ENCODE measurements at places on chromosomes 4 and X.

- no peak for DNase-seq
Measured at GRCh38 chr4:83753260-83753659, 217.4 kb downstream of the GPAT3 start.

DNA sequence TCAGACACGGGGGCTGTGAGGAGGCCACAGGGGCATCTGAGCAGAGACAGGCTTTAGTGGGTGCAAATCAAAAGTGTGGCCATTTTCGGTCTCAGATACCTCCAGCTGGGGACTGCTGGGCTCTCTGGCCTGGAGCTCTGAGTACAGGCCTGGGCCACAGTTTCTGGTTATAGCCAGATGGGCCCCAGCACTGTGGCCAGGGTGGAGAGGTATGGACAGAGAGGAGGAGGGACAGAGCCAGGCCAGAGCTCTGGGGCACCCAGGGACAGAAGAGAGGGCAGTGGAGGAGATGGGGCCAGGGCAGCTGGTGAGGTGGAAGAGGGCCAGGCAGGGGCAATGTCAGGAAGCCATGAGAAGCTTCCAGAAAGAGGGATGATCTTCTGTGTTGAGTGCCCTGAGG is 20.1 kb downstream of the CCNQ start:
- DNase-seq = no peak

GRCh38 chr4:138728566-138728965 is 287.0 kb upstream of the NOCT start:
- no peak for DNase-seq

GRCh38 chr4:1208970-1209704 is 36.8 kb upstream of the SPON2 start:
- no peak for DNase-seq

DNA sequence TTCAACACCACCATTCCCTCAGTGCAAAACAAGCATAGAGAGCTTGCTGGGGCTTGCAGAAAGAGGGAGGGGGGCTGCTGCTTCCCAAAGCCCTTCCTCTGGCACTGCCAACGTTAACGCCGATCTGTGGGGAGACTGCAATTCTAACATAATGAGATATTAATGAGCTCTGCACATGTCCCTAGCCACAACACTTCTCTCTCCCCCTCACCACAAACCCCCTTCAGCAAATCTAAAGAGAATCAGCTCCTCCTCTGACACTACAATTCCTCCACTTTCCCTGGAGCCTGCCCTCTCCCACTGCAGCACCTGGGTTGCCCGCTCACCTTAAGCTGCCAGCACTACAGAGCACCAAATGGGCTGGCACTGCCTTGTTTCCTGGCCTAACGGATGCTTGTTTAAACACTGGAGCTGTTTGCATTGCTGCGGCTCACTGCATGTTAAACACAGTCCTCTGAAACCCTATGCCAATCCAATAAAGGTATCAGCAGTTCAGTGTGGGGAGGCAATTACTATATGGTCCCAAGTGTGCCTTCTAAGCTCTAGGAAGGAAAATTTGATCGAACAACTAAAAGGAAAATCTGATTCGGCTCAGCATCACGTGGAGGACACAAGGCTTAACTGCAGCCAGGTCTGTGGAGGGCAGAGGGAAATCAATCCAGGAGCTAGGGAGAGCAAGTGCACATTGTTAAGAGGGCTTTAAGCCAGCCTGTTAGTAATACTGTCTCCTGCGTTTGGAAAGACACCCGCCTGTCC is 232.4 kb downstream of the MAML3 start:
- DNase-seq = no peak
